ENCODE measurements at places on chromosomes 1 and 21.

DNA sequence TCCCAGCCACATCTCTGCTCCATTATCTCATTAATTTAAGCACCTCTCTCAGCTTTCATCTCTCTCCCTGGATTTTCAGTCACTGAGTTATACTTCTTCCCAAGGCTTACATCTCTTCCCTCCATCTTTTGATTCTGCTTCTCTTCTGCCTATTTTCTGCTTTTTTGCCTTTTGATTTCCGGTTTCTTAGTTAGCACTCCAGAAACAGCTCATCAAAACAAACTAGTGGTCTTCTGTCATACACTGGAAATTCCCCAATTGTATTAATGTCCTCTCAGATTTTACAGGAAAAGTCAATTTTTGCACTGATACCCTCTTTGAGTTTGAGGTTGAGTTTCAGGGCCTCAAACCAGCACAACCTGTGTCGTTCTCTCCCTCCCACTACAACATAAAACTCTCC, 1.5 kb downstream of the LCE3E start:
- DNase-seq, result no peak

- DNase-seq, result no peak
Measured at GRCh38 chr1:14421977-14422609, 176.4 kb upstream of the KAZN start.

DNA sequence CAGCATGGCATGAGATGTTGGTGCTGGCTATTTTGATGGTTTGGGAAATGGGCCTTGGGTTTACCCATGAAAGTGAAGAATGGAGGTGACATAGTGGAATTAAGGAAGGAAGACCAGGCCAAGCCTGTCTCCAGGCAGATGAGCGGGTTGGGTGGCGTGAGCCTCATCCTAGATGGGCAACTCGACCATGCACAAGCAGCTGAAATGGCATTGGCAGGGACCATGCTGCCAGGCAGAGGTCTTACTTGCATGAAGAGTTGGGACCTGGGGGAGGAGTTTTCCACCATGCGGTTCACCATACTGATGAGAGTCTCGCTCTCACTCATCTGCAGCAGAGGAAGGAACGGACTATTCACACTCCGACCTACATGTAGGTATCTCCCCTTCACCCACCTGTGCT, 37.5 kb upstream of the GOLT1A start:
- DNase-seq, result no peak

GRCh38 chr1:223620297-223620897, 45.1 kb downstream of the CAPN8 start:
- no peak for DNase-seq

DNA sequence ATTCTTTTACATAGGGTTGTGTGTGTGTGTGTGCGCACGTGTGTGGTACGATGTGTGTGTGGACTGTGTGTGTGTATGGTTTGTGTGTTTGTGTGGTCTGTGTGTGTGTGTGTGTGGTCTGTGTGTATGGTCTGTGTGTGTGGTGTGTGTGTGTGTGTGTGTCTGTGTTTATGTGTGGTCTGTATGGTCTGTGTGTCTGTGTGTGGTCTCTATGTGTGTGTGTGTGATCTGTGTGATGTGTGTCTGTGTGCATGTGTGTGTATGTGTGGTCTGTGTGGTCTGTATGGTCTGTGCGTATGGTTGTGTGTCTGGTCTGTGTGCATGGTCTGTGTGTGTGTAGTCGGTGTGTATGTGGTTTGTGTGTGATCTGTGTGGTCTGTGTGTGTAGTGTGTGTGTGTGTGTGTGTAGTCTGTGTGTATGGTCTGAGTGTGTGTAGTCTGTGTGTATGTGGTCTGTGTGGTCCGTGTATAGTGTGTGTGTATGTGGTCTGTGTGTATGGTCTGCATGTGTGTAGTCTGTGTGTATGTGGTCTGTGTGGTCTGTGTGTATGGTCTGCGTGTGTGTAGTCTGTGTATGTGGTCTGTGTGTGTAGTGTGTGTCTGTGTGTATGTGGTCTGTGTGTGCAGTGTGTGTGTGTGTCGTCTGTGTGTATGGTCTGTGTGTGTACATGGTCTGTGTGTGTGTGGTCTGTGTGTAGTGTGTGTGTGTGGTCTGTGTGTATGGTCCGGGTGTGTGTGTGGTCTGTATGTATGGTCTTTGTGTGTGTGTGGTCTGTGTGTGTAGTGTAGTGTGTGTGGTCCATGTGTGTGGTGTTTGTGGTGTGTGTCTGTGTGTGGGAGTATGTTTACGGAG, 46.8 kb downstream of the RHOU start:
- no peak for DNase-seq

GRCh38 chr1:63674865-63675419, 81.7 kb downstream of the PGM1 start:
- no peak for DNase-seq
